ENCODE measurements at places on chromosomes 5 and 9.

GRCh38 chr5:74469234-74469994 lies 171.1 kb downstream of the ENC1 start:
- DNase-seq, result peak; percentile 3

DNA sequence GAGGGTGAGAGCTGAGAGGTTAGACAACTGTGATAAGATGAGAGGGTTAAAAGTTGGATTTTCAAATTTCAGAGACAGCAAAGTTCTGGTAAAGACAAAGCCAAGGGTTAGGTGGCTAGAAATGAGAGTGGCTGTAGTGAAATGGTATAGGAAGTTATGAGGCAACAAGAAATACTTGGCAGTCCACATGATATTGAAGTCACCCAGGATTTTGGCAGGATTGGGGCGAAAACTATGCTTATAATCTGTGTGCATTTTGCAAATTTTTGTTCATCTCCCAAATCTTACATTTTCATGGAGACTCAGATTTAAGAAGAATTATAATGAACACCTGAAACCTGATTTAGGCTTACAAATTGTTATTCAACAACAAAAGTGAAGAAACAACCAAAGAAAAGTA lies 35.6 kb downstream of the C9 start:
- DNase-seq, result no peak

- DNase-seq, result no peak
Measured at GRCh38 chr9:120912958-120913646, 13.5 kb downstream of the TRAF1 start.

GRCh38 chr5:55231029-55231918 lies 2.1 kb downstream of the CCNO start:
- DNase-seq, result no peak

GRCh38 chr5:67063791-67064190 lies 132.8 kb downstream of the CD180 start:
- DNase-seq, result no peak

DNA sequence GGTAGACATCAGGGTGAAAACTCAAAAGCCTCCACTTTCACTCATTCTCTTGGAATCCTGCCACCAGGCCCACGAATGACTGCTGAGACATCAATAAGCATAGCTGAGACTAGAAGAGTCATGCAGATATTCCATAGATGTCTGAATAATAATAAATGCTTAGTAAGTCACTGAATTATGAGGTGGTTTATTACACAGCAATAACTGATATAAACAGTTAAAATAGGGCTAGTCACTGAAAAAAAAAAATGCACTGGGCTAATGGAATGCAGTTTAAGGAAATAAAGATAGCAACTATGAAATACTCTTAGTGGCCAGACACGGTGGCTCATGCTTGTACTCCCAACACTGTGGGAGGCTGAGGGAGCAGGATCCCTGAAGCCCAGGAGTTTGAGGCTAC lies 262.8 kb upstream of the CDH6 start:
- no peak for DNase-seq

DNA sequence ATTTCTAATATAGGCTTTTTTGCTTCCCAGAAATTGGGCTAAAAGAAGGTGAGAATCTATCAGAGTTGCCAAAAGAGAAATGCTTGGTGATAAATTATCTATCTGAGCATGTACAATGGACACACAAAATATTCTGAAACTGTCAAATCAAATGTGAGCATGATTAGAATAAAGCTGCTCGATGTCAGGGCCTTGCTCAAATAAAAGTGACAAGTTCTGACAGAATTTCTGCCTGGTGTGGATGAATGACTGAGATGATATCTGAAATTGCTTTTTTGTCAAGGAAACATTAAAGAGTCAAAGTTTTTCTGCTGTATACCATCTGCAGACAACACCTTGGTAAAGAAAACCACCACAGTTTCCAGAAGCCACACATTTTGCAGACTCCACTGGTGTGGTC lies 128.8 kb downstream of the GABRG2 start:
- DNase-seq, result no peak

DNA sequence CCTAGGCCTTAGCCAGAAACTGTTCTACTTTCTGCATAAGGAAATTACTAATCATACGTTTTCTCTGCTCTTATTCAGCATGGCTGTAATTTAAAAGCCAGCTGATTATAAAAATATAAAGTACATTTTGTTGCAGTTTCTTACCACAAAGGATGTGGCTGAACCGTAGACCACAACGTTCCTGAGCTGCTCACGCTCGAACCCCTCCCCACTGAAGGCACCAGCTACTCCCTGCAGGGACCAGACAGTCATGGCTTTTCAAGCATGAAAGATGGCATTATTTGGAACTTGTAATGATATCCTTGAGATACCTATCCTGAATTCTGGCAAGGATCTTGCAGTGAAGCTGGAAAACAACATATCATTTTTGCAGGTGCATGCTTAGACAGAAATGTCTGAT lies 91.8 kb upstream of the DMRT1 start:
- DNase-seq, result no peak

DNA sequence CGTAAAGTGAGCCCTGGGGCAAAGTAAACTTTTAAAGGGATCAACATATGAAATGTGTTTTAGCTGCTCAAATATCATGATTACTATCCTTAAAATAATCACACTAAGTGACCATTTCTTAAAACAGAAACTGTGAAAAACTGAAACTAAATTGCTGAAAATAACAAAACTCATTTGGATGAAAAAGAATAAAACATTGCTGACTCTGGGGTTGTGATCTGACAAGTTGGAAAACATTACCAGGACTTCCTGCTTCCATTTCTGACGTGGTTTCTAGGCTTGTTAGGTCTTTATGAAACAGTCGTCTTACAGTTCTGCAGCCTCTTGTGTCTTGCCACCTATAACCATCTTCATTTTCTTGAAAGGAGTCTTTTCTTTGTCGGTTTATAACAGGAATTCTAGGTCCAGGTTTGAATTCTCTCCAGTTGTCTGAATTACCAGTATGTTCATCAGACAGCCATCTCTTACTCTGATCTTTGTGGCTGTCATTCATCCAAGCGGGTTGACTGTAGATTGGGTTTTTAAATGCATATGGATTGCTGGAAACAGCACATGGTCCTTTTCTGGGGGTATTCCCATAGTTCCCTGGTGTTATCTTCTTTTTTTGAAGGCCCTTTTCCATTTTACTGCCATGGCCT lies 1.7 kb downstream of the TUT7 start:
- no peak for DNase-seq

DNA sequence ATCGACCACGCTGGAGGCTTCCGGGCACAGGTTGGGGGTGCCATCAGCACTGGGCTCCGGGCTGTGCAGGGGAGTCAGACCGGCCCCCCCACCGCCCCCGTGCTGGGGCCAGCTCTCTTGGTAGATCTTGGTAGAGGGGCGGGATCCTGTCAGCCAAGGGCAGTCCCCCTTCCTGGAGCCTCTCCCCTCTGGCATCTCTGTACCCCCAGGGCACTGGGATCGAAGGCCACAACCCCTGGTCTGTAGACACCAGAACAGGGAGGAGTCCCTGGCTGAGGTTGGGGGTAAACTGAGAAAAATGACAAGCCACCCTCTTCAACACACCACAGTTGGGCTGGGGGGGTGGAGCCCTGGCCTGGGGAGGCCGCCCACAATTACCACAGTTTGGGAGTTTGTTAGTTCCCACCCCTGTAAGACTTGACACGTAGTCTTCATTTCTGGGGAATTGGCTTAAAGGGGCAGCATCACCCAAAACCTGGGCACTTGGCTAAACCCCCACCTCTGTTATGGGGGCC lies 882 bp downstream of the CERCAM start:
- no peak for DNase-seq

GRCh38 chr5:28398185-28398584 lies 1359.8 kb upstream of the CDH9 start:
- DNase-seq, result no peak

DNA sequence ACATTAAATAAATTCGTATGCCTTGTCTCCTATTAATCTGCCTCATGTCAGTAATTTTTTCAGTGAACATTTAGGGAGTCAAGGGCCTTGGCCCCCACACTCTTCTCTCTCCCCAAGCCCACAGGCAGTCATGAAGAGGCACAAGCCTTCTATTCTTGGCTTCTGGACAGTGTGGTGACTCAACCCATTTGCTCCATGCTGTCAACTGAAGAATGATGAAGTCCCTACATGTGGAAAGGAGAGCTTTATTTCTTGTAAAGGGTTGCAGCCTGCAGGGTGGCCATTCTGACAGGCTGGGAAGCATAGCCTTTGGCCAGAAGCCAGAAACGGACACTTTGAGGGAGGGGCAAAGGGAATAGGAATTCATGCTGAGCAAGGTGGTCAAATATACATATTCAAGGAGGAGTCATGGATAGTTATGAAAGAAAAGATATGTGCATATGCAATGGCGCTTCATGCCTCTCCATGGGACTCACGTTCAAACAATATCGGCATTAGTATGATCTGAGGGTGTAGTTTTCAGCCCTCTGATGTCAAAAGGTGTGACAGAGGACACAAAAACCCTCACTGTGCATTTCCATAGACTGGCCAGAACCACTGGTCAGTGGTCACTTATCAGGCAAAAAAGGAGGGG lies 31.3 kb downstream of the ANKRA2 start:
- DNase-seq, result no peak

- no peak for DNase-seq
Measured at GRCh38 chr5:142957528-142957927, 187.4 kb downstream of the ARHGAP26 start.

- DNase-seq, result no peak
Measured at GRCh38 chr9:135033487-135033886, 54.0 kb upstream of the OLFM1 start.

- DNase-seq, result no peak
Measured at GRCh38 chr9:6076851-6077250, 61.4 kb upstream of the RANBP6 start.

GRCh38 chr5:57566914-57567313 lies 84.3 kb upstream of the ACTBL2 start:
- DNase-seq, result no peak

- peak; percentile 48 for DNase-seq
Measured at GRCh38 chr9:79395755-79396154, 176.0 kb upstream of the TLE4 start.

- no peak for DNase-seq
Measured at GRCh38 chr5:179599973-179600372, 23.5 kb downstream of the HNRNPH1 start.

DNA sequence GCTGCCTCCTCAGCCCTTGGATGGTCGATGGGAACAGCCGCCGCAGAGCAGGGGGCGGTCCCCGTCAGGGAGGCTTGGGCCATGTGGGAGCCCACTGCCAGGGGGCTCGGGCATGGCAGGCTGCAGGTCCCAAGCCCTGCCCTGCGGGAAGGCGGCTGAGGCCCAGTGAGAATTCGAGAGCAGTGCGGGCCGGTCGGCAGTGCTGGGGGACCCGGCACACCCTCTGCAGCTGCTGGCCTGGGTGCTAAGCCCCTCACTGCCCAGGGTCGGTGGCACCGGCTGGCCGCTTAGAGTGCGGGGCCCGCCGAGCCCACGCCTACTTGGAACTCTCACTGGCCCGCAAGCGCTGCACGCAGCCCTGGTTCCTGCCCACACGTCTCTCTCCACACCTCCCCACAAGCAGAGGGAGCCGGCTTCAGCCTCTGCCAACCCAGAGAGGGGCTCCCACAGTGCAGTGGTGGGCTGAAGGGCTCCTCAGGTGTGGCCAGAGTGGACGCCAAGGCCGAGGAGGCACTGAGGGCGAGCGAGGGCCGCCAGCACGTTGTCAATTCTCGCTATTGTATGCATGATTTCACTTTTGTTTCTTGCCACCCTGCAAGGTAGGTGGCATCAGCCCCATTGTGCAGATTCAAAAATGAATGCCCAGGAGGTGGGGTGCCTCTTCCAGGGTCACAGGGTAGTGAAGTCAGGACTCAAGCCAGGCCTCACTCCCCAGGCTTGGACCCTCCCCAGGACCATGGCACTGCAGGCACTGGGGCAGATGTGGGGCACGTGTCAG lies 48.6 kb downstream of the COL15A1 start:
- no peak for DNase-seq

DNA sequence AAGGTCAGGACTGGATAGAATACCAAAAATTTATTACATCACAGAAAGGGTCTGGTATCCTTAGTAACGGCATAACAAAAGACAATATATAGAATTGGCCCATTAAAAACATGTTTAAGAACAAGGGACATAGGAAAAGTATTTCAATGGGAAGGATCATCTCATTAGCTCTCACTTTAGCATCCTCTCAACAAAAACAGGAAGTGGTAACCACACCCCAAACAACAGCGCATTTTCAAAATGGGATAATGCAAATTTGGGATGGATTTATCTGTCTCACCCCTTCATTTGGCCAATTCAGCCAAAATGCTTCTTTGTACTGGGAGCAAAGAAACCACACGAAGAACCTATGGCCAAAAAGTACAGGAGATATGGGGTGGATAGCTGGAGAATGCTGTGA lies 9.8 kb upstream of the UGT3A1 start:
- DNase-seq, result no peak

DNA sequence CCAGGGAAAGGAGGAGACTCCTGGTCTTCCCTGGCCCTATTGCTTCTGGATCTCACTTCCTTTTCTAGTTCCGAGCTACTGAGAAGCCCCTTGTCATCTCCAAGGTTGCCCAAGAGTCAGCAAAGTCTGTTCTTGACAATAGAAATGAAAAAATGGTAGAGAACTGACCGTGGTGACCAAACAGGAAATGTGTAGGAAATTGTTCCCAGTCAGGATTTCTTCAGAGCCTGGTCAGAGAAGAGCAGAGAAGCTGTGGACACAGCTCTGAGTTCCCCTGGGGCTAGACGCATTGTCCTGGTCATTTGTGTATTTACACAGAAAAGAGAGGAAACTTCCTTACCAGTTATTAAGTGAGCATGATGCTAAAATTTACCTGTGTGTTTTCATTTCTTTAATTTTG lies 35.6 kb downstream of the S1PR3 start:
- no peak for DNase-seq

- no peak for DNase-seq
Measured at GRCh38 chr5:71782393-71782770, 63.3 kb downstream of the CARTPT start.

DNA sequence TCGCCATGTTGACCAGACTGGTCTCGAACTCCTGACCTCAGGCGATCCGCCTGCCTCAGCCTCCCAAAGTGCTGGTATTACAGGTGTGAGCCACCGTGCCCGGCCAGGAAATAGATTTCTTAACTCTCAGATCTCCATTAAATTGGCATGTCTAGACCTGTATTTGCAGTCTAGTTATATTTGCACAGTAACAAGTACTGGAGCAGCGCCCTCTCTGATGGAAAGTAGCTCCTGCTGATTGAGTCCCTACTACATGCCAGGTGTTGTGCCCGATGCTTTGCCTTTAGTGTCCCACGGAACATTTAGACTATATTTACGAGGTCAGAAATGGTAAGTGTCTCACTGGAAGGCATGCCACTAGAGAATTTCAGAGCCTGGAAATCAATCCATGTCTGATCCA lies 15.8 kb upstream of the TMED9 start:
- DNase-seq, result no peak

- DNase-seq, result no peak
Measured at GRCh38 chr9:136196404-136197083, 8.4 kb downstream of the LHX3 start.

GRCh38 chr5:93188876-93189485 lies 392.0 kb downstream of the NR2F1-AS1 start:
- no peak for DNase-seq

Measured in NCI-H1694 (cell line).